CD8-positive, alpha-beta memory T cell (primary cell): ENCODE measurements at places on chromosomes 3 and 15. TPM values are rescaled to one million over a fixed set of nuclear protein-coding genes. Genes with fewer than 3 reads are reported as not detected.

DNA sequence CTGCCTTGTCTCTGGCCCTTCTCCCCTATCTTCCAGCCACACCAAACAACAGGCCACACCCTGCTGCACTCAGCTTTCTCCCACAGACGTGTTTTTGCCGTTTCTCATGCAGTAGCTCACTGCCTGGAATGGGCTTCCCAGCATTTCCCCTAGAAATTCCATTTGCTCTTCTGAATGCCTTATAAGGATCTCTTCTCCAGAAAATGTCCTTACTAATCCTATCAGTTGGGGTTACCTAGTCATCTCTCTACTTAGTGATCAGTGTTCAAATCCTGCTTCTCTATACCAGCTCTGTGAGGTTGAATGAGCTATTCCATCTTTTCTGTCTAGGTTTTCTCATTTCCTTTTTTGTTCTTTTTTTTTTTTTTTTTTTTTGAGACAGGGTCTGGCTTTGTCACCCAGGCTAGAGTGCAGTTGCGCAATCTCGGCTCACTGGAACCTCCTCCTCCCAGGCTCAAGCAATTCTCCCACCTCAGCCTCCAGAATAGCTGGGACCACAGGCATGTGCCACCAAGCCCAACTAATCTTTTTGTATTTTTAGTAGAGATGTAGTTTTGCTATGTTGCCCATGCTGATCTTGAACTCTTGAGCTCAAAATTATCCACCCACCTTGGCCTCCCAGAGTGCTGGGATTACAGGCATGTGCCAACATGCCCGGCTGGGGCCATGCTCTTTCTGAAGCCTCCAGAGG, 98.2 kb upstream of the CHD2 start:
- H3K4me1 ChIP-seq, result no peaks in the 10 kb centered on the region
- no peaks in the 10 kb centered on the region for H3K36me3 ChIP-seq
- peak overlapping the region; percentile 67 for H3K27ac ChIP-seq
- H3K27me3 ChIP-seq, result no peaks in the 10 kb centered on the region
- no peak for DNase-seq
- no peak overlapping the region for H3K4me3 ChIP-seq

DNA sequence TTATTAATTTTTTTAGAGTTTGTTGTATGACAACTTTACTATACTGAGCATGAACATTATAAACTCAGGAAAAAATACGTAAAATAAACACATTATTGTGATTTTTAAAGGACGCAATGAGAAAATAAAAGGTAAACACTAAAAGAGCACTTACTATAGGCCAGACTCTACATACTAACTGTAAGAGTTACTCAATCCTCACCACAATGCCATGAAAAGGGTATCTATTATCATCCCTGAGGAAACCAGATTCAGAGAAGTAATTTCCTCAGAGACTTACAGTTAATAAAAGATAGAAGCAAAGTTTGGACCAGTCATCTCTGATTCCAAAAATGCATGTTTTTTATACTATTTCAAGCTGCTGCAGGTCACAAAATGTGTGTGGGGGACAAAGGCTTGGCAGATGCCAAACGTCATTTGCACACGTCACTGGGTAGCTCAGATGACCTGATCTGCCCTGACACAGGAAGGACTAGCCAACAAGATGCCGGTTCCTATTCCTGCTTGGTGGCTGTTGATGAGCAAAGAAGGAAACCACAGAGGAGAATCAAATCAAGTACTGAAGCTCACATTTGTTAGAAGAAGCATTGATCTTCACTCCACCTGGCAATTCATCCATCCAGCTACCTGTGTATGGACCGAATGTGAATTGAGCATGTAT, 42.3 kb downstream of the KLHL6 start:
- DNase-seq, result peak; percentile 25
- no peak overlapping the region for H3K27ac ChIP-seq
- H3K4me1 ChIP-seq, result peaks cover 47% of the 10 kb centered on the region
- no peaks in the 10 kb centered on the region for H3K27me3 ChIP-seq
- H3K4me3 ChIP-seq, result no peak overlapping the region

RASA2 gene
- 39.2 TPM for polyA plus RNA-seq

TMEM40 gene
- not detected for polyA plus RNA-seq

TMCO5A gene
- polyA plus RNA-seq, result not detected

STIMATE gene
- 10.8 TPM for polyA plus RNA-seq
